Heart right ventricle (tissue), 16 donors: ENCODE measurements at places on chromosomes 2 and 18. TPM values are rescaled to one million over a fixed set of nuclear protein-coding genes. Genes with fewer than 3 reads are reported as not detected.

KIAA1328 gene
- 2.5 TPM for polyA plus RNA-seq

GYPC gene
- polyA plus RNA-seq, result 408 TPM

CROCC2 gene
- polyA plus RNA-seq, result 0.06 TPM

UGT1A5 gene
- not detected for polyA plus RNA-seq

ESCO1 gene
- polyA plus RNA-seq, result 5.5 TPM

SPHKAP gene
- polyA plus RNA-seq, result 14.6 TPM

NCL gene
- 127 TPM for polyA plus RNA-seq

RAB27B gene
- polyA plus RNA-seq, result not detected

MAP2 gene
- 3.6 TPM for polyA plus RNA-seq

NAGK gene
- polyA plus RNA-seq, result 99.8 TPM

PSMD1 gene
- 39.8 TPM for polyA plus RNA-seq

CACNB4 gene
- 0.29 TPM for polyA plus RNA-seq

ZAP70 gene
- 0.61 TPM for polyA plus RNA-seq

ANKRD29 gene
- polyA plus RNA-seq, result 11.5 TPM

IL36A gene
- polyA plus RNA-seq, result not detected

SLC5A7 gene
- 0.07 TPM for polyA plus RNA-seq

ALPP gene
- polyA plus RNA-seq, result not detected

C2orf81 gene
- polyA plus RNA-seq, result 1.3 TPM

GGCX gene
- 24.5 TPM for polyA plus RNA-seq

FTCDNL1 gene
- 0.44 TPM for polyA plus RNA-seq

MYO7B gene
- 1.4 TPM for polyA plus RNA-seq

SMCHD1 gene
- polyA plus RNA-seq, result 7.5 TPM
